ENCODE measurements at places on chromosomes 4 and X. TPM values are rescaled to one million over a fixed set of nuclear protein-coding genes. Genes with fewer than 3 reads are reported as not detected.

The SOD3 gene
- 0.54 TPM for total RNA-seq

- DNase-seq, result no peak
Measured at GRCh38 chr4:55437356-55437796, 41.6 kb downstream of the TMEM165 start.

The TSPAN7 gene
- 102 TPM for total RNA-seq

GRCh38 chrX:150623583-150623982, 55.2 kb downstream of the MTM1 start:
- no peak for DNase-seq

- DNase-seq, result no peak
Measured at GRCh38 chrX:20217271-20217670, 49.4 kb downstream of the RPS6KA3 start.

GRCh38 chr4:8666581-8666980, 74.0 kb downstream of the CPZ start:
- DNase-seq, result no peak

The TLR7 gene
- total RNA-seq, result 1.2 TPM

The ASB12 gene
- total RNA-seq, result 0.54 TPM

GRCh38 chr4:33543941-33544450, 2700.3 kb downstream of the ARAP2 start:
- no peak for DNase-seq

The GPRASP1 gene
- total RNA-seq, result 40.5 TPM

The ELF4 gene
- total RNA-seq, result 0.54 TPM

The NIPAL1 gene
- total RNA-seq, result 3.9 TPM

GRCh38 chrX:132367984-132368383, 120.9 kb downstream of the MBNL3 start:
- no peak for DNase-seq

GRCh38 chrX:68690936-68691501, 43.6 kb downstream of the STARD8 start:
- DNase-seq, result no peak

DNA sequence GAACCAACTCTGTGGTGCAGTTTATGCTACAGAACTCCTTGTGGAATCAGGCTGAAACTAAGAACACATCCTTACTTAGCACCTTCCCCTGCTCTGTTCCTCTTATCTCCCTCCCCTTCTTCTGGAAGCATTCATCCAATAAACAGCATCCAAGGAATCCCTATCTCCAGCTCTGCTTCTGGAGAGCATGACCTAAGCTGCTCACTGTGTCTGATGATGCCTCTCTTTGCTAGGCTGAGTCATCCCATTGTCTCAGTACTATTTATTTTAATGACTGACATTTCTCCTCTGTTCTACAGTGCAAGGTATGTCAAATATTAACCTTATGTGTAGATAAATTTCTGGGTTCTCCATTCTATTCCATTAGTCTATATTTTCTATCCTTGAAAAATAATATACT, 71.2 kb downstream of the BEND2 start:
- DNase-seq, result no peak

- no peak for DNase-seq
Measured at GRCh38 chrX:39475372-39475771, 622.4 kb downstream of the BCOR start.

- DNase-seq, result no peak
Measured at GRCh38 chr4:89299153-89299791, 8.3 kb downstream of the GPRIN3 start.

The TCEAL8 gene
- 51.7 TPM for total RNA-seq

DNA sequence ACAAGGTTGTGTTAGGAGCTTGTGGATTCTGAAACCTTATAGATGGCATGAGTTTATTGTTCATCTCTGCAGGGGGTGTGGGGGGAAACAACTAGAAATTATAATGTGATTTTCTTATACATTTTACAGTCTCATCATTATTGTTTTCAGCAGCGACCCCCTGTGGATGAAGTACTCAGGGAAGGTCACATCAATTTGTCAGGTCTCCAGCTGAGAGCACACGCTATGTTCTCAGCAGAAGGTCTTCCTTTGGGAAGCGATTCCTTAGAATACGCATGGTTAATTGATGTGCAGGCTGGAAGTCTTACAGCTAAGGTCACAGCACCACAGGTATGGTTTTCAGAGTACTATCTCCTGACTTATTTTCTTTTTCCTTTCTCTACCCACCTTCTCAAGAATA, 72.2 kb downstream of the BLTP1 start:
- no peak for DNase-seq

- DNase-seq, result no peak
Measured at GRCh38 chr4:71322425-71322824, 16.4 kb upstream of the SLC4A4 start.

DNA sequence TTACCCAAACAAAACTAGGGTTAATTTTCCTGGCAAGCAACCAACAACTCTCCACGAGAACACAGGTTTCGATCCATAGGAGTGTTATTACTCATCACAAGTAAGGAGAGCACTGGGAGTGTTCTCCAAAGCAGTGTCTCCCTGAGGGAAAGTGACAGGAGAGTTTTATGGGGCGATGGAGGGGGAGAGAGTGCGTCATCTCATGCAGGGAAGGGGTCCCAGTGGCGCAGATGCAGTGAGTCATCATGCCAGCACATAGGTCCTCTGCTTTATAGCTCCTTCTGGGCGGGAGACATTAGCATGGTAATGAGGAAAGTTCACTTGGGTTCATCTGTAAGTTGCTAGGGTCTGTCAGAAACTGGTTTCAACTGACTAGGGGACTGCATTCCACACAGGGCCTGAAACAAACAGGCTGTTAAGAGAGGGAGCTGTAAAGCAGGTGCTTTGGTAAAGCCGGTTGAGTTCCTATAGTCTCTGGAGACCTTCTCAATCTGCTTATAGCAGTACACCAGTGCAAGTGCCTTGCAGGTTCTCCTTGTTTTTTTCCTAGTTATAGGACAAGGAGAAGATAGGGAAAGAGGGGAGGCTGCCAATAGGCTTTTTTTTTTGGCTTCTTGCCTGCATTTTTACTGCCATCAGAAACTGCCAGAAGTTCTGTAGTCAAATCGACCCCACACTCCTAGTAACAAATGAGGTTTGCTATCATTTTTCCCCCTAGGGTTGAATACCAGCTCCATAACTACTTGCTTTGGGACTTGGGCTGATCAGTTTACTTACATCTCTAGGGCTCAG, 12.8 kb upstream of the BOD1L1 start:
- DNase-seq, result no peak

The CCDC149 gene
- 15.1 TPM for total RNA-seq

DNA sequence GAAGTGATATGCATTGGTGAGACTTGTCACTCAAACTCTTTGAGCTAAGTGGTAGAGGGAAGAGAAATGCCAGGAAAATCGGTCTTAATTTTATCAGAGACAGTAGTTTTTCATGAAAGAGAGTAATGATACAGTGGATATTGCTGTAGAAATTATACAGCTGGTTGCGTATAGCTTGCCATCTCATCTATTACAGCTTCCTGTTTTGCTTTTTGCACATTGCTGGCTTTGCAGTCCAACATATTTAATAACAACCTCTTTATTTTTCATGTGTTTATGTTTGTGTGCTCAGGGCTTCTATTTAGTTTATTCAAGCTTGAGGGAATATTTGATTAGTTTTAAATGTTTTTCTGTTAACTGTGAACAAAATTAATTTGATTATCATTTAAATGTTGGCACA, 11.5 kb downstream of the SMAD1 start:
- no peak for DNase-seq

The PSAPL1 gene
- total RNA-seq, result not detected

GRCh38 chr4:133355633-133356032, 206.5 kb downstream of the PCDH10 start:
- DNase-seq, result no peak

The GSX2 gene
- total RNA-seq, result not detected

GRCh38 chr4:73028621-73029020, 40.9 kb downstream of the COX18 start:
- no peak for DNase-seq

DNA sequence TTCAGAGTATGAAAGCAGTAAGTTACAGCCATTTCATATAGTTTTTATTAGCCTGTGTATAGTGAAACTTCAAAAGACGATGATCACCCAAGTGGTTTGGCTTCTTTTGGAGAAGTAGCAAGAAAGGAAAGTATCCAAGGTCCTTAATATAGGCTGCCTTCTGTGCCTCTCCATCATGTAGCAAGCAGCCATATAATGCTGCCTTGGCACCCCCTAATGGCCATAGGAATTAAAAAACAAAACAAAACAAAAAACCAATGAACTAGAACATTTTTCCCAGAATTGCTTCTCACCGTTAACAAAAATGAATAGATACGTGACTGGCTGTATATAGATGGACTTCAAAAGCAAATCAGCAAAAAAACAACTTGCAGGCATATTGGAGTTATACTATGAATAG, 18.9 kb downstream of the LAMP2 start:
- no peak for DNase-seq

- no peak for DNase-seq
Measured at GRCh38 chrX:16977771-16978170, 31.3 kb downstream of the REPS2 start.

DNA sequence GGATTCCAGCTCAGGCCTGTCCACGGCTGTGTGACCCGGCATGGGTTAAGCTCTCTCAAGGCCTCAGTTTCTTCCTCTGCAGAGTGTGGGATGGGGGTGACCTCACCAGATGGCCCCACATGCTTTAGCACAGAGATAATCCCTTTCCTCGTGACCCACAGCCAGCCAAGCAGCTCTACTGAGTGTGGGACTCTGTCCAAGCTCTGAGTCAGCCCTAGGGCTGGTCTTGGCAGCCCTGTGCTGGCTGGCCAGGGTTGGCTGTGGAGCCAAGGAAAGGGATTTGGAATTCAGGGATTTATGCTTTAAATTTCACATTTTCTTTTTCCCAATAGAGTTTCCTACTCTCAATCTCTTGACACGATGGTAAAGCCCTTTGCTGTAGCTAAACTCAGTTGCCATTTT, 19.7 kb upstream of the SPON2 start:
- DNase-seq, result peak; percentile 95

The FGA gene
- 0.45 TPM for total RNA-seq

The GPC3 gene
- 13.8 TPM for total RNA-seq

DNA sequence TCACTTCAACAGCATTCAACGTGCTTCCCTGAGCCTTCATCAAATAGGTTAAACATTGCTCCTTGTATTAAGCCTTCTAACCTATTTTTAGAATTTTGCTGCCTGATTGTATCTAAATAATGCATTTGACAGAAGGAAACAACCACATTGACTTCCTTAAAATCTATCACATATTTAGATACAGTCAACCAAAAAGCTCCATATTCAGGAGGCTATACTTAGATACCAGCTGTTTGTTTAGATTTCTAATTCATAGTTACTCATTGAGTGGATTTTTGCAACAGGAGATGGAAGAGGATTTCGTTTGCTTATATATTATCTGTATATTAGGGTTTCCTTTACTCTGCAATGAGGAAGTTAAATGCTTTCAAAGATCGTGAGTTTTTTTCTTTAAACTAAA, 241.1 kb upstream of the PPP1R2C start:
- no peak for DNase-seq

The CENPVL1 gene
- total RNA-seq, result 2.4 TPM

The TGIF2LX gene
- not detected for total RNA-seq

The ATP2B3 gene
- total RNA-seq, result 5.6 TPM

The FAM47A gene
- total RNA-seq, result not detected

GRCh38 chrX:31251336-31251735, 179.5 kb upstream of the FTHL17 start:
- no peak for DNase-seq

DNA sequence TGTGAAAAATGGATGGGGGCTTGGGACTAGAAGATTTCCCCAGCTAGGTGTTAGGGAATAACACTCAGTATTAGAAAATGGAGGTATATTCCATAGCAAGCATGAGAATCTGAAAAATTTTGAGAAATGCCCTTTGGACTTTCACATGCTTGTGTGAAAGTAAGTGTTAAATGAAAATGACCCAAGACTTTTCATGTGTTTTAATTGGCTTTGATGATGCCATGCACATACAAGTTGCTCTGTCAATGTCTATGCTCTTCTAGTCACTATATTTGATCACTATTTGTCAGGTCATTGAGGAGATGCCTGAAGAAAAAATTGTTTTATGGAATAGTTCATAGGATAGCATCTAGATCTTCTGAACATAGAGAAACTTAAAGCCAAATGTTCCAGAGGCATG, 147.6 kb downstream of the SH2D1A start:
- DNase-seq, result no peak

DNA sequence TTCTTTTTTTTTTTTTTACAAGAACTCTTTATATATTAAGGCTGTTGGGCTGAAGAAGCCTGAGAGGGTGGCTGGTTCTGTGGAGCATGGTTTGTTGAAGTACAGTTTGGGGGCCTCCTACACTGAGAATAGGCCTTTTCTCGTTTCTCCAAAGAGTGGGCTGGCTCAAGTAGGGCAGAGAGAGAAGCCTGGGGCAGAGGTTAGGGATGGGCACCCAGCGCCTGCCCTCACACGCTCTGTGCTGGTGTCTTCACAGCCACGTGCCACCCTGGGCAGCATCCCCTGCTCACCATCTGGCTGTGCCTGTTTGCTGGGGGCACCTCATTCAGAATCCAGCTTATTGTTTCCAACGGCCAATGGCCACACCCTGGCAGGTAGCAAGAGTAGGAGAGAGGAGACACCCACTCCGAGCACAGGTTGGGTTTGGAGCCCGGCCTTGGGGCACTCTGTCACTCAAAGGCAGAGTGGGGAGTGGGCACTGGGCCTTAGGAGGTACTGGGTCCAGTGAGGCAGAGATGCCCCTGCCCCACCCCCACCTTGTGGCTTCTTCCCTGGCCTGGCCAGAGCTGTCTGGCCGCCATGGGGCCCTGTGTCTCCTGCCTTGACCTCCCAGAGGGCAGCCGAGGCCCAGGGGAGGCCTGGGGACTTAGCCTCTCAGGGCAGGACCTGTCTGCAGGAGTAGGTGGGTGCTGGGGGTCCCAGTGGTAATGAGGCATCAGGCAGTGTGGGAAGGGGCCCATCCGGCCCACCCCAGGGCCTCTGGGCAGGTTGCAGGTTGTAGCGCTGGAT, 2.9 kb downstream of the MSANTD1 start:
- no peak for DNase-seq

DNA sequence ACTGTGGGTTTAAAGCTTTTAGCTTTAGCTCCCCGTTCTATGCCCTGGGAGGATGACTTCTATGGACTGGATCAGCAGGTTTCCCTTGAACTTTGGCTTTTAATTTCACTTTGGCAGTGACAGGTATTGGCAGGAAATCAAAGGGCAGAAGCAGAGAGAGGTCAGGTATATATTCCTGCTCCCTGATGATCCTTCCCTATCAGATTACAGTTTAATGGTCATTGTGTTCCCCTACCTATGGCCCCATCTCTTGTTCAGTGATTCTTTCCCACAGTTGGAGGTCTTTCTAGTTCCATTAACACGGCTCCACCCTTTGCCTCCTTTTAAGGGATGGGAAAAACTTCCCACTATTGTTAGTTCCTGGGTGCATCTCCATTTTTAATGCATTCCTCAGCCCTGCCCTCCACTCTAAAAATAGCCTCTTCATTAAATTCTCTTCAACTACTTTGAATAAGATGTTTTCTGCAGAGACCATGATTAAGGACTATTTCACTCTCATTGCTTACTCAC, 107.8 kb upstream of the TMEM47 start:
- DNase-seq, result no peak

The HERC6 gene
- 2.4 TPM for total RNA-seq

Data from cerebellum (tissue), 4 donors.